Stimulated activated CD4-positive, alpha-beta T cell treated with anti-CD3 and anti-CD28 coated beads, TNF-alpha, amount 100 ng/mL, for 4 hours (primary cell): ENCODE measurements at places on chromosomes 5 and 9.

DNA sequence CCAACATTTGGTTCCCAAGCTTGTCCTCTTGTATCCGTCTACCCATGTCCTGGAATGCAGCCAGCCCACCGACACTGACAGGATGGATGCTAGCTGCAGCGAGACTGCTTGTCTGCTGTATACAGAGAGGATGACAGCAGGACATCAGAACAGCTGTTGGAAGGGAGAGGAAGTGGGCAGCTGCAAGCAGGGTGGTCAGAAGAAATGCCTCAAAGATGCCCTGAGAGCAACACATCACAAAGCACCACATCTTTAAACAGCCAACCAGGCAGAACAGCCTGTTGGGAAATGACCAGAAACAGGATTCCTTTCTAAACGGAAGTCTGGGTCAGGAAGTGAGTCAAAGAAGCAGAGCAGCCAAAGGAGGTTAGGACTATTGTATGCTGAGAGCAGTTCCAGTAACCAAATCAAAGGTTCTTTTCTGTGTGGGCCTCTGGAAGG, 219.1 kb downstream of the NDUFS4 start:
- no peak for DNase-seq

DNA sequence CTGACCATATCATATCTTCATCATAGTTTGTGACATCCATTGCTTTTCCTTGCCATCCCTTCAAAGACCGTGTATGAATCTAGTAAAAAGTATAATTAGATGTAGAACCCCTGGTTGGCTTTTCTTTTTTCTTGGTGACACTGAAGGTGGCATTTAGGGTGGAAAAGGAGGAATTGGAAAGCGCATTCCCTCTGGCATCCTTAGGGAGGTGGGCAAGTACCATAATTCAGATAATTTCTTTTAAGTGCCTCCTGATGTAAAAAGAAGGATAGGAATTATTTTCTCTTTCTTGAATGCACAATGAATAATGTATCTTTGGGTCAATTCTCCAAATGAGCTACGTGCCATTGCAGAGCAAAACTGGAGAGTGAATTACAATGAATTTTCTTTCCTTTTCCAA, 73.2 kb upstream of the SMARCA2 start:
- no peak for DNase-seq

DNA sequence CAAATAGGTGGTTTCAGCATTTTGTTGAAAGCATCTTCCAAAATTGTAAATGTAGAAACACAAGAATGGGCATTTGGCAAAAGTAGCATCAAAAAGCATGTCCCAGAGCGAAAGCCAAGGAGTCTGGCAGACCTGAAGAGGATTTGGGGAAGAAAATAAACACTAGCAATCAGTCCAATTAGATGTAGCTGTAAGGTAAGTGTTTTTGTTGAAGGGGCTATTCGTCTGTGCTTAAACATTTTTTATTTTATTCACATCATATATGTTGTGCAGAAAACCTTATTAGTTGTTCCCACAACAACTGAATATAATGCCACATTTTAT, 954.1 kb upstream of the COX7C start:
- no peak for DNase-seq

DNA sequence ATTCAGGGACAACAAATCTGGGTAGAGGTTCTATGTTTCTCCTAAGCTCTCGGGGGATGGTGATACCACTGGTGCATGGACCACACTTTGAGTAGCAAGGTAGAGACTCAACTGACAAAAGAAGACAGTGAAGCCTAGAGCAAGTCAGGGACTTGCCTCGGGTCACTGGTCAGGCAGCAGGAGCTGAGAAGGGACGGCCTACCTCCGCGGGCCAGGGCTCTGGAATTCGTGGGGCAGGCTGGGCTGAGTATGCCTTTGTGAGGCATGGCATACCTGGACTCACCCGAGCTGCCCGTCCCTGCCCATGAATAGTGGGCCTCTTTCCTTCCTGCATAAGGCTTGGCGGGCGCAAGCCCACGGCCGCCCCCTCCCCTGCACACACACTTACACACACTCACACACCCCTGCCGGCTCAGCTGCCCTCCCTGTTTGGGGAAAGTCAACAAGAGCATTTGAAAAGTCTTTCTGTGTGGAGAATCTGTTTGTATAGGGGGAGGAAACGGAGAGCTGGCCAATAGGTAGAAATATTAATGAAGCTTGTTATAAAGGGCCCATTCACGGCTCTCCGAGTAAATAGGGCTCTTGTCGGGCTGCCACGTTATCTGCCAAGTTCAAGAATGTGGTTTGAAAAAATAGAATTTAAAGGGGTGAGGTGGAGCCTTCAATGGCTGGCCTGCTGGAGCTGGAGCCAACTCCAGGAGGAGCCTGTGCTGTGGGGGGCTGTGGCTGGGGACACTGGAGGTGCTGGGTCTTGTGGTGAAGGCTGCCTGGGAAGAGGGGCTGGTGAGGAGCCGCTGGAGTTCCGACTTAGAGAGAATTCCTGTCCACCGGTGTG, 19.1 kb upstream of the KIF12 start:
- no peak for DNase-seq

DNA sequence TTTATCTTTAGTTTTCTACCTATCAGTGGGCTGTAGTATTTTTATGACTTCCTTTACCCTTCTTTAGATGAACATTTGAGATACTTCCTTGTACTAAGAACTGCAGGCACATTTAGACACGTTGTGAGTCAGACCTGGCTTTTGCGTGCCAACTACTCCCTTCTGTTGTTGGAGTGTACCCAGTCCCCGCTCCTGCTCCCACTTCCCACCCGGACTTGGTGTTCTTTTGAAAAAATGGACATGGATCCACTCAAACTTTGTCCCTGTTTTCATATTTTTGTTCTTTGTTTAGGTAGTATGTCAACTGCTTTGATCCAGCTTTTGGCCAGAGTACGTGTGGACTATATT, 60.7 kb downstream of the PARP8 start:
- DNase-seq: no peak

DNA sequence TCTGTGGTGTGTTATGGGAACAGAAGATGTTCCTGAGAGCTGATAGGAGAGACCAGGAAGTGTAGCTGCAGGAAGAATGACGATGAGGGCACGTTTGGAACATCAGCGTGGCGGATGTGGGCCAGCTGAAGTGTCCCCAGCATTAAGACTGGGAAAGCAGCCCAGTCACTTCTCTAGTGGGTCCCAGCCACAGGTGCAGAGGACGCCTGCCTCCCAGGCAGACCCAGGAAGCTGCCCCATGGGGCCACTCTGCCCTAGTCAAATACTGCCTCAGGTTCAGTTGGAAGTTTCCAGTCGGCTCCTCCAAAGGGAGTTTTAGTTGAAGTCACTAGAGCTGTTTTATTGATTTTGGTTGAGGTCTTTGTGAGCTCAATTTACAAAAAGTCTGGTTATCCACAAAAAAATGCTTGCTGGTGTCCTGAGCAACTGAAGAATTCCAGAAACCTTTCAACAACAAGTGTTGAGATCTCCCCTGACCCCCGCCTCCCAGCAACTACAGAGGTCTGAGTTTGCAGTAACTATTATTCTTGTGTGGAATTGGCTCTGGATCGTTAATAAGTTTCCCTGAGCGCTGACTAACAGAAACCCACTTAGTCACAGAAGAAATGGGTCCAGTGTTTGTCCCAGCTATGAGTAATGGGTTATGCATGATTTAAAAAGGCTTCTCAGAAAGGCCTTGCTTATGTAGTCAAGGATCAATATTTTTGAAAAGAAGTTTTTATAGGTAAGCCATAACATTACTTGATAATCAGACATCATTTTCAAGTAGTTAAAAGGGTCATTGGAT, 294.1 kb downstream of the FANCC start:
- DNase-seq: no peak

DNA sequence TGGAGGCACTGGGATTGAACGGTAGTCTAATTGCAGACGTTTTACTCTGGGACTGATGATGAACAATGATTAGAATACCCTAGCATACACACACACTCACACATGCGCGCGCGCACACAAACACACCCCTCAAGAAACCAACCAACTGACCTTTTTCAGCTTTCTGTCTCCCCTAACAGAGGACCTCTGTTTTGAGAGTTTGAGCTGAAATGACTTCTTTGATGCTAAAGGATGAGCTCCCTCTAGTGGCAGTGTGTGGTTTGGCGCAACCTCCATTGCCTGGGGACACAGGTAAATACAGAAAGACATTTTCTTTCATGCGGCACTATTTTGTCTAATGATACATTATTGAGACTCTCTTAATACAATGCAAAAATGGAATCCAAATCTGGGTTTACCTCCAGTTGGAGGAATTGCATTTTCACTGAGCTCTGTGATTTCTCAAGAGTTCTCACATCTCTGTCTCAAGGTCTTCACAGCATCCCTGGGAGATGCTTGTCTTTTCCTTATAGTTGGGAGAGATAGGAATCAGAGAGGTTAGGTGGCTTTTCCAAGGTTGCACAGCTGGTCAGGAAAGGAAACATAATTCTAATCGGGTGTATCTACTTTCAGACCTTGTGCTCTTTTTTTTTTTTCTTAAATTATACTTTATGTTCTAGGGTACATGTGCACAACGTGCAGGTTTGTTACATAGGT, 187.5 kb downstream of the TMEM38B start:
- DNase-seq: peak; percentile 28

- no peak for DNase-seq
These were observed 147.3 kb downstream of the MTX3 start for GRCh38 chr5:79843450-79844388.

GRCh38 chr5:132525299-132525724, 18.0 kb downstream of the IL5 start:
- no peak for DNase-seq

DNA sequence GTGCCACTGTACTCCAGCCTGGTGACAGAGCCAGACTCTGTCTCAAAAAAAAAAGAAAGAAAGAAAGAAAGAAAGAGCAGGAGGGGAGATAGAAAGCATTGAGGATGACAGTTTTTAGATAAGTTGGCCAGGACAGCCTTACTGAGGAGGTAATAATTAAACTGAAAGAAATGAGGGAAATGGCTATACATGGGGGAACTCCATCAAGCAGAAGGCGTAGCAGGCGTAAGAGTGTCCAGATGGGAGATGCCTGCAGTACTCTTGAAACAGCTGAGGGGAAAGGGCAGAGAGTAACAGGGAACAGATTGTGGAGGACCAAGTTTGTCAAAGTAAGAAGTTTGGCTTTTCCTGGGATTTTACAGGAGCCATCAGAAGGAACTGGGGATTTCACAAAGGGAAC, 57.5 kb downstream of the HMGCS1 start:
- no peak for DNase-seq

GRCh38 chr9:137069508-137070091, 757 bp downstream of the SAPCD2 start:
- no peak for DNase-seq

GRCh38 chr5:110040178-110040577, 350.5 kb downstream of the MAN2A1 start:
- no peak for DNase-seq

- no peak for DNase-seq
These were observed 974 bp downstream of the CLINT1 start for GRCh38 chr5:157857816-157858526.

- DNase-seq: no peak
These were observed 72.1 kb downstream of the PGM5 start for GRCh38 chr9:68428481-68428880.

GRCh38 chr9:29806937-29807618, 2233.8 kb upstream of the C9orf72 start:
- DNase-seq: no peak

- DNase-seq: no peak
These were observed 26.4 kb upstream of the RXRA start for GRCh38 chr9:134299883-134300282.

- no peak for DNase-seq
These were observed 21.2 kb downstream of the FYB1 start for GRCh38 chr5:39198127-39198526.

- peak; percentile 53 for DNase-seq
These were observed 893 bp upstream of the SH2D3C start for GRCh38 chr9:127779136-127779981.

- peak; percentile 13 for DNase-seq
These were observed 188.0 kb upstream of the KLF9 start for GRCh38 chr9:70602321-70603019.

DNA sequence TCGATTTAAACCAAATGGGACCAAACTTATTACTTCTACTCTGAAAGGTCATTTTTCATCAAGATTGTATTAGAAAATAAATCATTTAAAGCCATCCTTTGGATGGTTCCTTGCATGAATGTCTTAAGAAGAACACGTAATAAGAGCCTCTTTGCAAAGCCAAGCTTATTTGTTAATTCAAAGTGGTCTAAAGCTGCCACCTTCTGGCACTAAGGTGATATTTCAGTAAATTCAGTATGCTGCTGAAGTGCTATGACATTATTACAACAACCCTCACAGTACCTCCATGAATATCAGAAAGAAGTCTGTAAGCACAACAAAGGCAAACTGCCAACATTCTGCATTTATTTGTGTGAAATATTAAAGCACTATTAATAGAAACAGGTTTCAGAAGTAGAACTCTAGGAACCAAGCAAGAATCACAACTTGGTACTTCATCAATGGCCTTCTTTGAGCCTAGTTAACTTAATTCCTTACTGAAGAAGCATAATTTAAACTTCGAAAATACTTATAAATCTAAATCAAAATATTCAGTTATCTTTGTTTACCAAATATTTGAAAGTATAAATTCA, 53.1 kb upstream of the TYRP1 start:
- no peak for DNase-seq

DNA sequence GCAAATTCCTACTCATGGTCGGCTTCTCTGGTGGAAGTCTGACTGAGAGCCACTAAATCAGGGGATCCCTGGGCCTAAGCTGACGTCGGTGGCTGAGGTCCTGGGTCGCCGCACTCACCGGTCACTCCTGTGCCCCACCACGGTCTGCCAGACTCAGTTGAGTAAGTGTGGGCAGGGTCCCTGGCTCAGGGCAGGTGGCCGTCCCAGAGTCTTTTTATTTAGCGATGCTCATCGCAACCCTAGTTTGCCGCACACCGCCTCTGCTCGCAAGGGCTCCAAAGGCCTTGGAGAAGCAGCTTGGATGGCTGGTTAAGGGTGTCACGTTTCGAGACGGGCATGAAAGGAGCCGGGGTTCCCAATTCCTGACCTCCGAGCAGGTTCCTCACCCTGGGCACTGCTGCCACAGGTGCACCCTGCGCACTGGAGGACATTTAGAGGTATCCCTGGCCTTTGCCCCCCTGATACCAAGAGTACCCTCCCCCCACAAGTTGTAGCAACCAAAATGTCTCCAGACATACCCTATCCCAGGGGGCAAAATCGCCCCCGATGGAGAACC, 59.9 kb downstream of the NSUN2 start:
- no peak for DNase-seq

- DNase-seq: no peak
These were observed 14.0 kb downstream of the ATP10B start for GRCh38 chr5:160837749-160838593.

- DNase-seq: no peak
These were observed 12.1 kb downstream of the WWC1 start for GRCh38 chr5:168303393-168304025.

- no peak for DNase-seq
These were observed 229.3 kb downstream of the PIK3R1 start for GRCh38 chr5:68444833-68445232.

- DNase-seq: no peak
These were observed 1.5 kb downstream of the JAKMIP2 start for GRCh38 chr5:147780924-147781573.

GRCh38 chr9:127991757-127992274, 11.0 kb upstream of the EEIG1 start:
- DNase-seq: no peak
